ENCODE measurements at places on chromosomes 13 and 19.

DNA sequence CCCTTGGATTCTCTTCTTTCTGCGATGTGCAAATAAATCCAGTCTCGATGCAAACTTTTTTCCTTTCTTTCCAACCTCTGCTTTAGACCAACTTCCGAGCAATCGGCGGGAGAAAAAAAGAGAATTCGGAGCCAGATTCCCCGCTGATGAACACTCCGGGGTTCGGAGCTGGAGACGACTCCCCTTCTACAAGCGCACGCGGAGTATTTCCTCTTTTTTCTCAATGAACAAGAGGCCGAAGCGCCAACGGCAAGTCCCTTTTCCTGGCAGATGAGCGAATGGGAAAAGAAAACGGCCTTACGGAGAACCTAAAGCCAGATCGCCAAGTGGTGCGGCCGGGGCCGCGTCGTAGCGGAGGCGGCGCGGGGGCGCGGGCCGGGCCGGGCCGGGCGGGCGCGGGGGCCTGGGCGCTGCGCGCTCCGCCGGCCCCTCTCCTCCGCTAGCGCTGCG, 250 bp downstream of the SPRY2 start:
- no peak for DNase-seq

- DNase-seq, result no peak
Measured at GRCh38 chr19:40713939-40714338, 2.7 kb downstream of the COQ8B start.

- DNase-seq, result peak; percentile 19
Measured at GRCh38 chr13:52001120-52001731, 10.0 kb downstream of the ATP7B start.

GRCh38 chr19:15425321-15425950, 6.6 kb upstream of the AKAP8L start:
- DNase-seq, result no peak

DNA sequence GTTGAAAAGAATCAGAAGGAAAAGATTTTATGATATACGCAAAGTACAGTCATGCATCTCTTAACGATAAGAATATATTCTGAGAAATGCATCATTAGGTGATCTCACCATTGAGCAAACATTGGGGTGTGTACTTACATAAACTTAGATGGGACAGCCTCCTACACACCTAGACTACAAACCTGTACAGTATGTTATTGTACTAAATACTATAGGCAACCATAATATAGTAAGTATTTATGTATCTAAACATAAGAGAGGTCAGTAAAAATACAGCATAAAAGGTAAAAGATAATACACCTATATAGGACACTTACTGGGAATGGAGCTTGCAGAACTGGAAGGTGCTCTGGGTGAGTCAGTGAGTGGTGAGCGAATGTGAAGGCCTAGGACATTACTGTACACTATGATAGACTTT, 254.6 kb downstream of the SPRY2 start:
- DNase-seq, result no peak

DNA sequence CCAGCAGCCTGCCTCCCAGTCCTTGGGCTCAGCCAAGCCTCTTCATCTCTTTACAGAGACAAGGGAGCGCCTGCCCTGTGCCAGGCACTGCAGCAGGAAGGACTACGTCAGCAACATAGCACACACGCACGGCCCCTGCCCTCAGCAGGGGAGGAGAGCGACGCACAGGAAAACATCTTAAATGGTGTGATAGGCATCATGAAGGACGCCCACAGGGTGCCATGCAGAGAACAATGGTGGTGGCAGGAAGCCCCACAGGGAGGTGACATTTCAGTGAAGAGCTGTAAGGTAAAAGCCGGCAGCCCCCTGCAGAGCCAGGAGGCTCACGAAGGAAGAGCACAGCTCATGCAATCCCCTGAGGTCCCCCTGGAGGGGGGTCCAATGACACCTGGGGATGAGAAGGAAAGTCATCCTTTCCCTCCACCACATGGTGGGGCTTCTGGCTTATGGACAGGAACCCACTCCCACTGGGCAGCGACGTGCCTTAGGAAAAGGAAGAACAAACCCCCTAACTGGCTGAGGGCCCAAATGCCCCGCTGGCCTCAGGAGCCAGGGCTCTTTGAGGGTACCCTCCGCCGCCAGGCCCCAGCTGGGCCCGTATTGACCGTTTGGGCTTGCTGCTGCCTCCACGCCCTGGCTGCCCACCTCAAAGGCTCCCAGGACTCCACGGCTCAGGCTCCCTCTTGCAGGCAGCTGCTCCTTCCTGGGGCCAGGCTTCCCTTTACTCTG, 37.3 kb upstream of the C13orf42 start:
- no peak for DNase-seq

DNA sequence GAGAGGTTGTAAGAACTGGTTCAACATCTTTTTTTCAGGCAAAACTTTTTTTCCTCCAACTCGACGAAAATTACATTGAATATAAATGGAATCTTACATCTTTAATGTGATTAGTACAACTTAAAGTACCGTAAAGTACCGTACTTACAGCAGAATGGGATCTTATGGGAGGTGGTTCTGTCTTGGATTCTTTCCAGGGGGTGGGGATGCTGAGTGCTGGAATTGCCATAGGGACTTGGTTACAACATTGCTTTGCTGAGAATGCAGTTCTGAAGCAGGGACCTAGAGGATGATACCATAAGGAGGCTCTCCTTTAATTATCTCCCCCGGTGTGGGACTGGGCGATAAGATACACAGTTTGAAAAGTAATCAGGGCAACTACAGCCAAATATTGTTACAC, 186.4 kb downstream of the KLF5 start:
- DNase-seq, result no peak

DNA sequence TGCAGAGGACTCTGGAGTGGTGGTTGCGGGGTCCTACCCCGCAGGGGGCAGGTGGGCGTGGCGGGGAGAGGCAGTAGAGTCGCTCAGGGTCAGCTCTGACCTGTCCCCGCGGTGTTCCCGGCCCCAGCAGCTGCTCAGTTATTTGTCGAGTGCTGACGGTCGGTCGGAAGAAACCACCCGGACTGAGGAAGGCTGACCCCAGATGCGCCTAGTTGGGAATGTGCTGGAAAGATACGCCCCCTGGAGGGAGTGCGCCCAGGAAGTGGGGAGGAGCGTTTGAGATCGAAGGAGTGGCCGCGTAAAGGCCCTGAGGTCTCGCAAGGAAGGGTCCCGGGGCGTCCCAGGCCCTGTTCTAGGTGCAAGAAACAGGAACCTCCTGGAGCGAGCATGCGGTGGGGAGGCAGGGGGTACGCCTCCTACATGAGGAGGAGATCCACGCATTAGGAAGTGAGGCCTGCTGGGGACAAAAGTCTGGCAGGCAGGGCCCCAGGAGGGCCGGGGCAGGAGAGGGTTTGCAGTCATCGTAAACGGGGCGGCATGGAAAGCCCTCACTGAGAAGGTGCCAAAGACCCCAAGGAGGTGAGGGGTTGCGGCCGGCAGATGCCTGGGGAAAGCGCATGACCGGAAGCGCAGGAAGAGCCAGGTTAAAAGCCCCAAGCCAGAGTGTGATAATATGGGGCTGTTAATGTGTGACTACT, 9.2 kb downstream of the CCDC8 start:
- no peak for DNase-seq

DNA sequence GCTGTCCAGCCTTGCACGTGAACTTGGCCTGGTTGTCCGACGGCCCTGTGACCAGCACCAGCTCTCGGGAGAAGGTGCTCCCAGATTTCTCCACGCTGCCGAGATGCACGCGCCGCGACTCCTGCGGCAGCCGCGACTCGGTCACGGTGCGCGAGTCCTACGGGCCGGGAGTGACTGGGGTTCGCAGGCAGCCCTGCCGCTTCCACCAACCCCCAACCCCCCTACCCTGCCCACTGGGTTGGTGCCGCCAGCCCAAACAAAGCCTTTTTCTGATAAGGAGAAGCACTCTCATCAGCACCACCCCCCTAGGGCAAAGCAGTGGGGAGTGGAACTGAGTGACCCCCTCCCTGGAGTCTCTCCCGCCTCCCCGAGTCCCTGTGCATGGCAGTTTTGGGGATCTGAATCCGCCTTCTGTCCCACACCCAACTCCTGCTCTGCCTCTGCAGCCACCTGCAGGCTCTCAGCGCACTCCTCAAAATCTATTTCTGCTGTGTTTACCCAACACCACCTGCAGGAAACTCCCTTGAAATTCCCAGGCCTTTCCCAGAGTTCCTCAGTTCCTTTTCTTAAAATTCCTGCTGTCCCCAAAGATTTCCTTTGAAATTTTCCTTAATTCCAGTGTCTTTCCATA, 6.2 kb downstream of the NPHS1 start:
- no peak for DNase-seq

DNA sequence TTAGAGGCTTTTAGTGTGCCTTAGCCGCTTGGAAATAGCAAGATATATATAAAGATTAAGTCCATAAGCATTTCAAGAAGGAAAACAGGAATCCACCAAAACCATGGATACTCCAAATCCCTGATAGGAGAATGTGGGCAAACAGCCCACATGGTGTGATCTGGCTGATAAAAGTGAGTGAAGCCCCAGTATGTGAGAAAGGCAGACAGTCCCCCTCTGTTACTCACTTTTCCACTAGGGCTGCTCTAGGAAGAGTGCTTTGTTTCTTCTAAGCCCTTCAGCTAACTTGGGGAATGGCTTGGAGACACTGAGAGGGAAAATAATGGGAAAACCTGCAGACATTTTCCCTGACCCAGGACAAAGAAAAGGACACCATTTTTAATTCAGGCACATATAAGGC, 802.3 kb upstream of the PRR20A start:
- DNase-seq, result no peak

DNA sequence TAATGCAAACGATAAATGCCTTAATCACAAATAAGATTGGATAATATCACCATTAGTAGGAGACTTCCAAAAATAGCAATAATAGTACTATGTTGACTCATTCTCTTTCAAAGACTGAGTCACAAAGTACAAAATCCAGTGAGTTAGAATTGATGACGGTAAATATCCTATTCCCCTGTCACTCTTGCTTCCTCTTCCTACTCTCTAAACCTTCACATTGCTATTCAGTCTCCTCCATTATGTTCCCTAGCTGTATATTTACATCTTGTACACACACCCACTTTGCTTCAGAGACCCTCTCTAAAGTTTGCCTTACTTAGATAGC, 26.3 kb upstream of the INTS6 start:
- DNase-seq, result no peak

DNA sequence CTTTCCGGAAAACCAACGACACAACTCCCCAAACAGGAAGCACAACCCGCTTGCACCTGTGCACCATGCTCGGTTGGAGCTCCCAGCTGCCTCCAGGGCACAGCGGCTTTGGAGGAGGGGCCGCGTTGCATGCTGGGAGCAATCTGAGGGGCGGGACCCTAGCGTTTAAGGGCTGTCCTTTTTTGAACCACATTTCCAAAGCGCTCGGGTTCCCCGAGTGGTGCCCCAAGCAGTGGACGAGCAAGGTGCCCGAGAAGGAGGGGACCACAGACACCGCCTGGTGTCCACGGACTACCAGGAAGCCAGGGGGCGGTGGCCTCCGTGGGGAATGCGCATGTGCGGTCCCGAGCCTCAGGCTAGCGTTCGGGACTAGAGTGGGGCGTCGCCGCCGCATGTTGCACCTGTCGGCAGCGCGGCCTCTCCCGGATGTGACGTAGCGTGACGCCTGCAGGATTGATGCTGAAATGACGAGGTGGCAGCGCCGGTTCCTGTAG, 11.9 kb upstream of the ZNF57 start:
- no peak for DNase-seq

GRCh38 chr19:1521636-1522035, 2.2 kb upstream of the PLK5 start:
- DNase-seq, result peak; percentile 24

GRCh38 chr13:23696610-23697009, 126.4 kb downstream of the TNFRSF19 start:
- DNase-seq, result no peak

GRCh38 chr13:37636701-37637100, 38.1 kb upstream of the POSTN start:
- DNase-seq, result no peak

GRCh38 chr13:75368167-75368566, 113.8 kb downstream of the TBC1D4 start:
- no peak for DNase-seq

DNA sequence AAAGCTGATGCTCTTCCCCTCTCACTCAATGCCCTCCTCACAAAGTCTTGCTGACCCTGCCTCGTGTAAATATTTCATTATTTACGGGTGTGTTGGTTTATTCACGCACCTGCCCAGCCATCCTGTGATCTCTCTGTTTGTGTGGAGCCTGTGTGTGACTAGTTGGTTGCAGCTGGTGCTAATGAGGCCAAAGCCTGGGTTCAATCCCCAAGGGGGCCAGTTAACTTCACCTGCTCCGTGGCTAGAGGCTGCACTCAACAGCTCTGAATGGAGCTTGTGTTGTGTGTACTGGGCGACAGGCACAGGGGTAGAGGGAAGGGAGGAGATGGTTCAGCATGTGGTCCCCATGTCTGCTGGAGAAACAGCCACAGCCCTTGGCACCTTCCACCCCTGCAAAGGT, 109.5 kb downstream of the DNAJC15 start:
- DNase-seq, result no peak

DNA sequence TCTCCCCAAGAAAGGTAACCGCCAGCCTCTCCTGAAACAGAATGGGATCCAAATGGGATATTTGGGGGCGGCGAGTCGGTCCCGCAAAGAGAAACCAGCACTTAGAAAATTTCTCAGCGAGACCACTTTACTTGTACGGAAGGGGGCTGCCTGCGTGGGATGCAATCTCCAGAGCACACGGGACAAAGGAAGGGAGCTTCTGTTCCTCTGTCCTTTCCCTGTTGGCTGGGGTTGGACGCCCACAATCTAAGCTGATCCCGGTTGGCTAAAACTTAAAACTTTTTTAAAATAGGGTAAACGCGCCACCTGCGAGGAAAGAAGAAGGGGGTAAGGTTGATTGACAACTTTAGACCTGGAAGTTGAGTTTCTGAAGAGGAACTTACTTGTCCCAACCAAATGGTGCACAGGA, 826 bp upstream of the BSG start:
- DNase-seq, result peak; percentile 50

- peak; percentile 86 for DNase-seq
Measured at GRCh38 chr13:33615436-33615835, 202.5 kb upstream of the RFC3 start.

- DNase-seq, result no peak
Measured at GRCh38 chr13:82879921-82880320, 1002.4 kb downstream of the SLITRK1 start.

DNA sequence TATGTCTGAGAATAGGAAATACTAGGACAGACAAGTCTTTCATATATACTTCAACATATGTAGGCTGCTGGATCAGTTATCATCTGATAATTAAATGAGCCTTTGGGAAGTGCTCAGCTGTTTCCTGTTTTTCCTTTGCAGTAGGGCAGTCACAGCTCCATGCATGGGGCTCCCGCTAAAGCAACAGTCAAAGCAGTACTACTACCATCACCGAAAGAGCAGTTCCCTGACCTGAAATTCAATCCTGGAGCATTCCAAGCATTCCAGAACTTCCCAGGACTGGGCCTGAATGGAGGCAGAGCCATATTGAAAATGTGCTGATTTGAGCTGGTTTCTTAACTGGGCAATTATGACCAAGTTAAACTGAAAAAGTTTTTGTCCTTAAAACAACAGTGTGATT, 20.5 kb downstream of the MICU2 start:
- DNase-seq, result no peak

DNA sequence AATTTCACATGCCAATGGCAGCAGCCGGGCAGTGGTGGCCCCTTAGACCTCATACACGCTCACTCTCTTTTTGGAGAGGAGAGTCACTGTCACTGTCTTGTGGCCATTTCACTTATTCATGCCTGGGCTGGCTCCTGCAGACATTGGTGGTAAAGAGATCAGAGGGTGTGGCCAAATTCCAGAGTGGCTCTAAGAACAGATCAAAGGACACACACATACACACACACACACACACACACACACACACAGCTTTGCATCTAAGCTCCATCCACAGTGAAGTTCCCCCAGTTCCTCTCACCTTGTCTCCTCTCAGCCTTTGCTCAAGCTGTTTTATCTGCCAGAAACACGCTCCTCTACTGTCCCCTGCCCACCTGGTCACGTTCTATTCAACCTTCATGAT, 46.5 kb upstream of the KPNA3 start:
- no peak for DNase-seq
